ENCODE measurements at places on chromosomes 4 and X.

- DNase-seq = no peak
Measured at GRCh38 chr4:72302981-72303704, 265.9 kb downstream of the ADAMTS3 start.

GRCh38 chr4:1504595-1505500 lies 98.6 kb upstream of the NKX1-1 start:
- DNase-seq = no peak

GRCh38 chrX:149996515-149996914 lies 58.2 kb upstream of the EOLA2 start:
- DNase-seq = no peak

DNA sequence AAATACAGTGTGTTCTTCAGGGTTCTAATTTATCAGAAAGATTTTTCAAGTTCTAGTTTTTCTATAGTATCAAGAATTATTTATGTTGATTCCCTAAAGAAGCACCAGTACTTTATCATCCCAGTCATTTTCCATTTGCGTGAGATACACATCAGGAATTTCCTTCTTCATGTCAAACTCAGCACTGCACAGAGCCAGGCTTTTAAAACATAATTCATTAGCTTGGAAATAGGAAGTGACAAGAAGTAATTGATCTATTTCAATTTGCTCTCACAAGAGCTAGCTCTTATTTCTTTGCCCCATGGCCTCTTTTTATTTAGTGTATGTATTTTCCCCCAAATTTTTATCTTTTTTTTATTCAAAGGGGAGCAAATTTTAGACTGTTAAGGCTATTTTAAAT lies 13.0 kb upstream of the SLC10A4 start:
- DNase-seq = no peak

GRCh38 chr4:26715636-26716242 lies 131.9 kb downstream of the TBC1D19 start:
- DNase-seq = no peak

DNA sequence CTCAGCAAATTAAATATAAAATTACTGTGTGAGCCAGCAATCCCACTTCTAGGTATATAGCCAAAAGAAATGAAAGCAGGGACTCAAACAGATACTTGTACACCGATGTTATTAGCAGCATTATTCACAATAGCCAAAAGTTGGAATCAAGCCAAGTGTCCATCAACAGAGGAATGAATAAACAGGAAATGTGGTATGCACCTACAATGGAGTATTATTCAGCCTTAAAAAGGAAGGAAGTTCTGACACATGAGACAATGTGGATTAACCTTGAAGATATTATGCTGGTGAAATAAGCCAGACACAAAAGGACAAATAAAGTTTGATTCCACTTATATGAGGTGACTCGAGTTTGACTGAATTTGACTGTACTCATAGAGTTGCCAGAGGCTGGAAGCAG lies 108.3 kb upstream of the DUSP21 start:
- DNase-seq = no peak

DNA sequence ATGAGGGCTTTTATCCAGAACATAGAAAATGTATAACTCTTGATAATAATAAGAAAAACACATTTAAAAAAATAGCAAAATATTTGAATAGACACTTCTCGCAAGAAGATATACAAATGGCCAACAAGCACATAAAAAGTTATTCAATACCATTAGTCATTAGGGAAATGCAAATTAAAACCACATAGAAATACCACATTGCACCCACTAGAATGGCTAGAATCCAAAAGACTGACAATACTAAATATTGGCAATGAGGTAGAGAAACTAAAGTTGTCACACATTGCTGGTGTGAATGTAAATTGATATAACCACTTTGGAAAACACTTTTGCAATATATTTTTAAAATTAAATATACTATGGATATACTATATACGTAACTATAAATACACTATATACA lies 754.3 kb upstream of the MAGEB2 start:
- no peak for DNase-seq

DNA sequence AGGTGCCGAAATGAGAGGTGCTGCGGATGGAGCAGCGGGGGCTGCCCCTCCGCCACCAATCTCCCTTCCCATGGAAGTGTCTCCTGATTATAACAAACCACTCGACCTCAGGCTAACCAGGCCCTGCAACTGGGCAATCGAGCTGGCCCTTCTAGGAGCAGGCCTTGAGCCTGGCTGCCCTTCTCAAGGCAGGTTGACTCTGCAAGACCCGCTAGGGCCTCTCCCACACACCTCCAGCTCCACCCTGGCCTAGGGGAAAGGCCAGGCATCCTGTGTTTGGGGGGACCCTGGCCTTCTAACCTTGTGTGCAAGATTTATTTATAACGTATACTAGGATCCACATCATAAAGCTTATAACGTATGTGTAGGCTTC lies 3.7 kb upstream of the BCOR start:
- DNase-seq = no peak

DNA sequence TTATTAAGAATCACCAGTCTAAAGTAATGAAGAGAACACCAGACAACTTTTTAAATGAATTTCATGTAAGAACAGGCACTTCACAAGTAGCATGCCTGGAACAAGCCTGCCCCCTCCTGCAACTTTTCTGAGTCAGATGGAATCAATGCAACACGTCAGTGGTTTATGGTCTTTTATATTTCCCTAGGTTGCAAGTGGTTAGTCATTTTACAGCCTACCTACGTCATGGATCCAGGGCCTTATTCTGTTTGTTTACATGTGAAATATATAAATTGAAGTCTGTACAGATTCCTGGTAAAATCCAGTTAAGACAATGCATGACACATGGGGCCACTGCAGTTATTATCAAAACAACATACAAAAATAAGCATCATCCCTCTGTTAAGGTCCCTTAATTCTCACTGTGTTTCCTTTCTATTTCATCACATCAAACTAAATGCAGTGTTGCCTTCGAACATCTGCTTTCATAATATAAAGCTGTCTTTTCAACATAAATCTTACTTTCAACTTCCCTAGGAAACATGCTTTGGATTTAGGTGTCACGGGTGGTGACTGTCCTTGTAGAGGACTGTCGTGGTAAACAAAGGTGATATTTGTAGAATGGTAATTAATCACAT lies 309.3 kb downstream of the FRMPD4 start:
- no peak for DNase-seq

DNA sequence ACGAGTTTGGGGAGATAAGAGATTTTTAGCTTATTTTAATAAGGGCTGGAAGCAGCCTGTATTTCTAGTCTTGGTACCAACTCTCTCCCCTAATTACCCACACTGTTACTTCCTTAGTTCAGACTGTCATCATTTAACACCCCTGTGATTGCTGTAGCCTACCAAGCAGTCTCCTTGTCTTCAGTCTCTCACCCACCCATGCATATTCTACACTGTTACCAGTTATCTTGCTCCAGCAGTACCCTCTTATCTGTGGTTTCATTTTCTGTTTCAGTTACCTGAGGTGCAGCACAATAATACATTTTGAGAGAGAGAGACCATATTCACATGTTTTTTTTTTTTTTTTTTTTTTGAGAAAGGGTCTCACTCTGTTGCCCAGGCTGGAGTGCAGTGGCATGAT lies 80.2 kb downstream of the DIAPH2 start:
- DNase-seq = no peak

GRCh38 chrX:140572724-140573123 lies 67.9 kb upstream of the SOX3 start:
- no peak for DNase-seq

DNA sequence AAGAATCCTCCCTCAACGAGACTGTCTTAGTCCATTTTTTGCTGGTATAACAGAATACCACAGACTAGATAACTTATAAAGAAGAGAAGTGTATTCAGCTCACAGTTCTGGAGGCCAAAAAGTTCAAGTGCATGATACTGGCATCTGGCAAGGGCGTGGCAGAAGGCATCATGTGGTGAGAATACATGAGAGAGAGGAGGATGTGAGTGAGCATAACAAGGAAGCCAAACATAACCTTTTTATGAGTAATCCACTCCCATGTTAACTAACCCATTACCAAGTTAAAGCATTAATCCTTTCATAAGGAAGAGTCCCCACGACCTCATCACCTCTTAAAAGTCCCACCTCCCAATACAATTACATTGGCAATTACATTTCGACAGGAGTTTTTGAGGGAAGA lies 504.6 kb downstream of the IQCM start:
- no peak for DNase-seq

GRCh38 chr4:60930866-60931265 lies 269.3 kb upstream of the ADGRL3 start:
- DNase-seq = no peak

- no peak for DNase-seq
Measured at GRCh38 chr4:100682477-100683218, 164.8 kb upstream of the EMCN start.

DNA sequence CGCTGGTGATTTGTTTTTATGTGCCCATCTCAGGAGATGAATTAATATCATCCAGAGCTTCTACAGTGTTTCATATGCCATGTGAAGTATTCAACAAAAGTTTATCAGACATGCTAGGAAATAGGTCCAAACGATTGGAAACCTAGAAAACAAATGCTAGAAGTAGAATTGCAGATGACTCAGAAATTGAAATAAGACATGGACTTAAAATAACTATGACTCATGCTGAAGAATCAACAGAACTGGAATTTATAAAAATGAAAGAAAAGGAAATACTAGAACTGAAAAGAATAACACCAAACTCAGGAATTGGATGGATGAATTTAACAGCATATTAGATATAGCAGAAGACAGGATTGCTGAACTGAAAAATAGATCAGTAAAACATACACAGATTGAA lies 172.7 kb upstream of the GIMD1 start:
- DNase-seq = no peak

- no peak for DNase-seq
Measured at GRCh38 chr4:108601532-108601931, 18.8 kb upstream of the RPL34 start.

- no peak for DNase-seq
Measured at GRCh38 chr4:143347484-143348111, 10.9 kb downstream of the GAB1 start.

DNA sequence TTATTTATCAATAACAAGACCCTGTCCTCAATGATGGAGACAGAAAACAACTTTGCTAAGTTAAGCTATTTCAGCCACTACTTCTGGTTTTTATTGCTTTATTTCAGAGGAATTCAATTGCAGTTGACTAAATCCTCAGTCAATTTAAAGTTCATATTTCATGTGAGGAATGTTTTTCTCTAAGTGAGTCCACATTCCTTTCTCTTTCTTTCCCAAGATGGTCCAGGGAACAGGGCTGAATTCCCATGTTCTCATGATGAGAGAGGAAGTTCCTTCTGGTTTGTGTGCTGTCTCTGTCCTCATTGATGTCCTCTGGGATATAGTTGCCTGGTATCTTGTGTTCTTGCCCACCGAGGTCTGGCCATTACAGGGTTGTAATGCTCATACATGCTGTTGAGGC lies 117.2 kb downstream of the SLIT2 start:
- no peak for DNase-seq

- DNase-seq = no peak
Measured at GRCh38 chr4:53015681-53016080, 153.6 kb downstream of the RASL11B start.

- DNase-seq = no peak
Measured at GRCh38 chr4:6316461-6317003, 46.9 kb downstream of the WFS1 start.

- DNase-seq = no peak
Measured at GRCh38 chr4:129167640-129168260, 71.8 kb downstream of the C4orf33 start.

- DNase-seq = no peak
Measured at GRCh38 chr4:137702512-137702911, 170.2 kb upstream of the PCDH18 start.

All from stimulated activated CD8-positive, alpha-beta memory T cell treated with anti-CD3 and anti-CD28 coated beads, Interleukin-7, amount 100 ng/mL, for 48 hours (primary cell).